Effector CD8-positive, alpha-beta T cell (primary cell): ENCODE measurements at places on chromosomes 11 and 22.

GRCh38 chr22:42915980-42916765 lies 59.1 kb upstream of the ARFGAP3 start:
- no peak for DNase-seq

DNA sequence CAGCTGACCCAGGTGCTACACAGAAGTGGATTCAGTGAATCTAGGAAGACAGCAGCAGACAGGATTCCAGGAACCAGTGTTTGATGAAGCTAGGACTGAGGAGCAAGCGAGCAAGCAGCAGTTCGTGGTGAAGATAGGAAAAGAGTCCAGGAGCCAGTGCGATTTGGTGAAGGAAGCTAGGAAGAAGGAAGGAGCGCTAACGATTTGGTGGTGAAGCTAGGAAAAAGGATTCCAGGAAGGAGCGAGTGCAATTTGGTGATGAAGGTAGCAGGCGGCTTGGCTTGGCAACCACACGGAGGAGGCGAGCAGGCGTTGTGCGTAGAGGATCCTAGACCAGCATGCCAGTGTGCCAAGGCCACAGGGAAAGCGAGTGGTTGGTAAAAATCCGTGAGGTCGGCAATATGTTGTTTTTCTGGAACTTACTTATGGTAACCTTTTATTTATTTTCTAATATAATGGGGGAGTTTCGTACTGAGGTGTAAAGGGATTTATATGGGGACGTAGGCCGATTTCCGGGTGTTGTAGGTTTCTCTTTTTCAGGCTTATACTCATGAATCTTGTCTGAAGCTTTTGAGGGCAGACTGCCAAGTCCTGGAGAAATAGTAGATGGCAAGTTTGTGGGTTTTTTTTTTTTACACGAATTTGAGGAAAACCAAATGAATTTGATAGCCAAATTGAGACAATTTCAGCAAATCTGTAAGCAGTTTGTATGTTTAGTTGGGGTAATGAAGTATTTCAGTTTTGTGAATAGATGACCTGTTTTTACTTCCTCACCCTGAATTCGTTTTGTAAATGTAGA lies 1.7 kb downstream of the MALAT1 start:
- no peak for DNase-seq

GRCh38 chr11:115194802-115195110 lies 309.5 kb downstream of the CADM1 start:
- no peak for DNase-seq

GRCh38 chr11:3880724-3881123 lies 25.3 kb downstream of the STIM1 start:
- no peak for DNase-seq

DNA sequence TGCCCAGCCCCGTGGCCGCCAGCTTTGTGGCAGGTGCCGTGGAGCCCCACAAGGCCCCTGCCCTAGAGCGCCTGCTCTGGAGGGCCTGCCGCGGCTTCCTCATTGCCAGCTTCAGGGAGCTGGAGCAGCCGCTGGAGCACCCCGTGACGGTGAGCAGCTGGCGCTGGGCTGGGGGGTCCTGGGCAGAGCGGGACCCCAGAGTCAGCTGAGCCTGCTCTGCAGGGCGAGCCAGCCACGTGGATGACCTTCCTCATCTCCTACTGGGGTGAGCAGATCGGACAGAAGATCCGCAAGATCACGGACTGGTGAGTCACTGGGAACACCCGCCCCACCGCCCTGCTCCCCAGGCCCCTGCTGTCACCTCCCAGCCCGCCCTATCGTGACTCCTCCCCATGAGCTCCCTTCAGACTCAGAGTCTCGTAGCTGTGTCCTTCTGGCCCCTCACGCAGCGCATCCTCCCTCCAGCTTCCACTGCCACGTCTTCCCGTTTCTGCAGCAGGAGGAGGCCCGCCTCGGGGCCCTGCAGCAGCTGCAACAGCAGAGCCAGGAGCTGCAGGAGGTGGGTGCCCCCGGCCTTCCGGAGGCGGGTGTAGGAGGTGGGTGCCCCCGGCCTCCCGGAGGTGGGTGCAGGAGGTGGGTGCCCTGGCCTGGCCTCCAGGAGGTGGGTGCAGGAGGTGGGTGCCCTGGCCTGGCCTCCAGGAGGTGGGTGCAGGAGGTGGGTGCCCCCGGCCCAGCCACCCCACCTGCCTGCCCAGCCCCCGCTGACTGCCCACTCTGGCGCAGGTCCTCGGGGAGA lies 4.7 kb downstream of the TCIRG1 start:
- no peak for DNase-seq

DNA sequence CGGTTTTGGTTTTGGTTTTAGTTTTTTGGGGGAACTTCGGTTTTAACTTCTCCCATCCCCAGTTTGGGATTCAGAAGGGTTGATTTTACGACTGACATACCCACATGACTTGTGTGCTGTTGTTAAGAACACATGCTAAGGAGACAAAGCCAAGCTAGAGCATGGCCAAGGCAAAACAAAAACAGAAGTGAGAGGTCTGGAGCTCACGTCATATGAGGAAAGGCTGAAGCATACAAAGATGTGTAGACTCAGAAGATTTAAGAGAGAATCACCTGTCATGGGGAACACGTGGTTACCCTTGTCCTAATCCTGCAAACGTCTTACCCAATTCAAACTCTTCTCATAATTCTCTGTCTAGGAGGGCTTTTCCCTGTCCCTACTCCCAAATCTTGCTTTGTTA lies 465.0 kb downstream of the FAM181B start:
- DNase-seq: no peak

DNA sequence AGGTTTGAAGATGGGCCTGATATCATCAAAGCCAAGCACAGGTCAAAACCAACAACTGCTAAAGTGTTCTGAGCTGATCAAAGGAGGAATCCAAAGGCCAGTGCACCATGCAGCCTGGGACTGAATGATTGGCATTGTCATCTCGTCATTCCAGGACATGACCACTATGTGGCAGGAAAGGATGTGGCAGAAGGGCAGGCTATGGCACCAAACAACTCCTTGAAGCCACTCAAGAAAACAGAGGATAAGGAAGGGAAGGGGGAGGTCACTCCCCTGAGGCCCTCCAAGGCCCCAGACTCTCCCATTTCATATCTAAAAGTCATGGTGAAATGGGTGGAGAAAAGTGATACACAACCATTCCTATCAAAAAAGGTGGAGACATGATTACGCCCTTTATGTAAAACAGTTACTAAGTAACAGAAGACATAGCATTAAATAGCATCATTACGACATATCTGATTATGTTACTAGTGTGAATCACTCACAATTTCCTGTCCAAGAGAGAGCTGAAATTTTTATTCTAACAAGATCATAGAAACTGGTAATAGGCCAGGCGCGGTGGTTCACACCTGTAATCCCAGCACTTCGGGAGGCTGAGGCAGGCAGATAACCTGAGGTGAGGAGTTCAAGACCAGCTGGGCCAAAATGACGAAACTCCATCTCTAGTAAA lies 49.3 kb downstream of the AHNAK start:
- DNase-seq: no peak

- DNase-seq: no peak
Observed at GRCh38 chr11:84313830-84314359, 1027.7 kb upstream of the CCDC90B start.

GRCh38 chr22:21771631-21771976 lies 36.0 kb upstream of the YPEL1 start:
- DNase-seq: no peak

- DNase-seq: no peak
Observed at GRCh38 chr22:46040471-46041465, 63.8 kb upstream of the WNT7B start.

GRCh38 chr11:67054346-67054835 lies 2.3 kb upstream of the RHOD start:
- DNase-seq: no peak

- DNase-seq: no peak
Observed at GRCh38 chr22:31193092-31193491, 19.0 kb upstream of the LIMK2 start.

- DNase-seq: no peak
Observed at GRCh38 chr11:75196426-75196825, 44.1 kb upstream of the TPBGL start.

- no peak for DNase-seq
Observed at GRCh38 chr11:1717745-1718144, 20.8 kb downstream of the KRTAP5-6 start.

DNA sequence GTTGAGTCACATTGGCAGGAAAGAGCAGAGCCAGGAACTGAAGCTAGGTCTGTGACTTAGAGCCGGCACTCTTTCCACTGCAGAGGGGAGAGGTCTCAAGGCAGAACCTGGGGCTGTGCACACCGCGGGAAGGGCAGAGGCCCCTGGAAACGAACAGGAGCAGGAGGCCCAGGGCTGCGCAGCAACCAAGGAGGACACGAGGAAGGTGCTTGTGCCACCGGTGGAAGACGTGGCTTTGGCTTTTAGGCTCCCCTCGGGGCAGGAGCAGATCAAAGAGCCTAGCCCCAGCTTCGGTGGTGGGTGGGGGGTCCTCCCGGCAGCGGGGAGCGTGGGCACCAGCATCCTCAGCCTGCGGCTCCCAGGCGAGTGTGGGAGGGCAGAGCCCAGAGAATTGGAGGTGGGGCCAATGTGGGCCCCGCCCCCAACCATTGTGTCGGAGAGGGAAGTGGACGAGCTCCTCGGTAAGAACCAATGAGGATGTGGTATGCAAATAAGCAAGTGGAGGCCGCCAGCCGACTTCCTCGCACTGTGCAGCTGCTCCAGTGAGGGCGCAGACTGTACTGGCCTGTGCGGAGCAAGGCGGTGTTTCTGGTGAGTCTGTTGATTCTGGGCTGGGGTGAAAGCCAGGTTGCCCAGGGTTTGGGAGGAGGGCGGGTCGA lies at the start of gene CCDC116:
Gene CCDC116, plus strand, starts transcription at position 524 of the 659 bp plus-strand sequence. CDS start 422 bp downstream, outside the sequence.
- DNase-seq: peak; percentile 34

GRCh38 chr11:8384199-8384821 lies 120.6 kb upstream of the LMO1 start:
- no peak for DNase-seq

GRCh38 chr11:62105667-62106191 lies 18.1 kb upstream of the INCENP start:
- no peak for DNase-seq

- DNase-seq: no peak
Observed at GRCh38 chr11:67002297-67002913, 20.5 kb upstream of the SYT12 start.

GRCh38 chr22:46465345-46465720 lies 72.1 kb downstream of the CELSR1 start:
- DNase-seq: no peak

DNA sequence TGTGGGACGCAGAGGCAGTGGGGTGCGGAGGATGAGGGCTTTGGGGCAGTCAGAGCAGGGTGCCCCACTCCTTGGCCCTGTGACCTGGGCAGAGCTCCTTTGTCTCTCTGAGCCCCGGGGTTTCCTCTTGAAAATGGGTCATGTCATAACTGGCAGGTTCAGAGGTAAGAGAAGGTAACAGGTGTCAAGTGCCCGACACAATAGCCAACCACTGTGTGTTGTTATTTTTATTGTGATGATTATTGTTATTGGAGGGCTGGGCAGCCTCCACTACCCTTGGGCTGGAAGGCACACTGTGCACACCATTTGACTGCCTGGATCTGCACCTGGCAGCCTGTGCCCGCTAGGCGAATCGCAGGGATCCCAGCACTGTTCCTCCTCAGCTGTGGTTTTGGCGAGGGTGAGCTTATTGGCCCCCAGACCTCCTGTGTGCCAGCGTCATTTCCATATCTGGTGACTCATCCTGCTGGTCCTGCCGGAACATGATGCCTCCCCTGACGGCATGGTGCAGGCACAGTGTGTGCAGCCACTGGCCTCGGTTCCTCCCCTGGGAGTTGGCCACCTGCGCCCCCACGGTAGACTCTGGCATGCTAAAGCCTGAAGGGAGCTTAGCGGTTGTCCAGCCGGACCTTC lies 15.4 kb upstream of the SOX10 start:
- DNase-seq: no peak

DNA sequence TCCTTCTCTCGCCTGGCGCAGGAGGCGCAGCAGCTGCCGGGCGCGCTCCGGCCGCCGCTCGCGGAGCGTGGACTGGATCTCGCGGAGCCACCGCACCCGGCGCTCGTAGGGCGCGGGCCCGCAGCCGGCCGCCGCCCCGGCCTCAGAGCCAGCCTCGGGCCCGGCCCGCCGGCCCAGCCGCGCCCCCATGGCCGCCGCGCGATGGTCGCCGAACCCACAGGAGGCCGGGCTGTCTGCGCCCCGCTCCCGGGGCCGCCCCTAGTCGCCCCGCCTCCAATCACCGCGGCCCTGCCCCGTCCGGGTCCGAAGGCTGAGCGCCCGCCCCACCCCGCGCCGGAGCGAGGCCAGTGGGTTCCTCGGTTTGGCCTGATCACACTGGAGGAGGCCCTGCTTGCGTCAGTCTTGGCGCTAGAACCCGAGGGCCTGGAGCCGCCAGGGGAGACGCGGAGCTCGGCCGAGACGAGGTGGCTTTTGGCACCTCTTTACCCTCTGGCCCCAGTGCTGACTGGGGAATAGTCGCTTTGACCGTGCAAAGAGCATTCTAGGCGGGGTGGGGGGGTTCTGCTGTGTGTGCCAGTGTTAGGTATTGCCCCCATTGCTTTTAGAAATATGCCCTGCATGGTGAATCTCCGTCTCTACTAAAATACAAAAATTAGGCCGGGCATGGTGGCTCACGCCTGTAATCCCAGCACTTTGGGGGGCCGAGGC lies at the start of gene LRRC75B:
Gene LRRC75B, minus strand, starts transcription at position 223 of the 708 bp plus-strand sequence. Its CDS starts 34 bp downstream, at position 189.
- no peak for DNase-seq

GRCh38 chr22:42438293-42438650 lies 6.1 kb upstream of the NFAM1 start:
- DNase-seq: no peak

- no peak for DNase-seq
Observed at GRCh38 chr11:128463371-128463829, 124.0 kb downstream of the ETS1 start.

- no peak for DNase-seq
Observed at GRCh38 chr11:125944350-125945010, 1.4 kb upstream of the VSIG10L2 start.
